ENCODE measurements at places on chromosomes 5 and 9.

DNA sequence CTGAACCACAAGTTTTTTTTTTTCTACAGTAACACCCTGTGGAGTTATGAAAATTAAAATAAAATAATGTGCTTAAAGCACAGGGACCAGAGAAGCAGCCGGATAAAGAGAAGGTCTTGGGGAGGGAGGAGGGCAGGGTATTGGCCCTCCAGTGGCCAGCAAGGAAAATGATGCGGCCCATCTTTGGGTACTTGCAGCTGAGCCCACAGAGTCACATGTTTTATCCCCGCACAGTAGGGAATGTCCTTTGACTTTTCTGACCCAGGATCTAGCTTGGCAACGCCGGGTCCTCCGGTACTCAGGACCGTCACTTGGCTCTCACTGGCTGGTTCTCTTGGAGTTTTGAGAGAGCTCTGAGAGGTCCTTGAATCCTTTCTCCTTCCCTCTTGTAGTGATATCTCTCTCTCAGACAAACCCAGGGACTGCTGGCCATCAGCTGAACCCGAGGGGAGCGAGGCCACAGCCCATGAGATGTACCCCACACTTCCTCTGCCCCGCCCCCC lies 35.3 kb upstream of the HSPA9 start:
- DNase-seq, result no peak

GRCh38 chr9:81559709-81560108 lies 129.6 kb downstream of the TLE1 start:
- no peak for DNase-seq

DNA sequence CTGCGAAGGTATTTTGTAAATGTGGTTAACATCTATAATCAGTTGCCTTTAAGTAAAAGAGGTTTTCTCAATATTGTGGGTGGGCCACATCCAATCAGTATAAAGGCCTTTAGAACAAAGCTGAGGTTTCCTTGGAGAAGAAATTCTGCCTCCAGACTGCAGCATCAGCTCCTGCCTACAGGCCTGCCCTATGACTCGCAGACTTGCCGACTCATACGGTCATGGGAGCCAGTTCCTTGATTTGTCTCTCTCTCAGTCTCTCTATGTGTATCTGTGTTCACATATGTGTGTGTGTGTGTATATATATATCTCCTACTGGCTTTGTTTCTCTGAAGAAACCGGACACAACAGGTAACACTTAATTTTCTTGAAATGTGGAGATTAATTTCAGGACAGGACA lies 45.3 kb downstream of the SLC36A1 start:
- no peak for DNase-seq

DNA sequence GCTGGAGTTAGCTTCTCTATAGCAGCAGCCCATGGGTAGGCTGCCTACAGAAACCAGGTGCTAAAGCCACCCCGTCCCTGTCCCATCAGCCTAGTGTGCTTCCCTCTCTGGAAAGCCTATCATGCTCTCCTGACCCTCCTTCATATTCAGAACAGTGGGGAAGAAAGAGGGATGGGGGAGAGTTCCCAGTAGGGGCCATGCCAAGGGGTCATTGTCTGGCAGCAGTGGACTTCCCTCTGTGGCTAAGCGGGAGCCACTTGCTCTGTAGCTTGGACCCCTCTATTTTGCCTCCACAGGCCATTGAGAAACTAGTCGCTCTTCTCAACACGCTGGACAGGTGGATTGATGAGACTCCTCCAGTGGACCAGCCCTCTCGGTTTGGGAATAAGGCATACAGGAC lies 17.5 kb downstream of the PTPA start:
- DNase-seq, result no peak

DNA sequence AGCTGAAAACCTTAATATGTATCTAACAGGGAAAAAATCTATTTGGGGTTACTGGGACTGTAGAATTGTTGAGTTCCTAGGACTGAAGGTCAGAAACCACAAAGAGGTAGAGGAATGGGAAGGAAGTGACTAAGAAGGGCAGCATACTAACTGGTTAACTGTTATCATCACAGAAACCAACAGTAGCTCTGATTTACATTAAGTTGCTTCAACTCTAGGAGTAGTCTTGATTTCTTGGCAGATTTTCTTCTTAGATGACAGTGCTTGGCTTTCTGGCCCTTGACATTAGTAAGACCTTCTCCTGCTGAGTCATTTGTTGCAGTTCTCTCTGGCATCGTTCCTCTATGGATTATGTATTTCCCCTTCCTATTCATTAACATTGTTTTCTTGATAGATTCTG lies 116.1 kb upstream of the RASA1 start:
- DNase-seq, result no peak

DNA sequence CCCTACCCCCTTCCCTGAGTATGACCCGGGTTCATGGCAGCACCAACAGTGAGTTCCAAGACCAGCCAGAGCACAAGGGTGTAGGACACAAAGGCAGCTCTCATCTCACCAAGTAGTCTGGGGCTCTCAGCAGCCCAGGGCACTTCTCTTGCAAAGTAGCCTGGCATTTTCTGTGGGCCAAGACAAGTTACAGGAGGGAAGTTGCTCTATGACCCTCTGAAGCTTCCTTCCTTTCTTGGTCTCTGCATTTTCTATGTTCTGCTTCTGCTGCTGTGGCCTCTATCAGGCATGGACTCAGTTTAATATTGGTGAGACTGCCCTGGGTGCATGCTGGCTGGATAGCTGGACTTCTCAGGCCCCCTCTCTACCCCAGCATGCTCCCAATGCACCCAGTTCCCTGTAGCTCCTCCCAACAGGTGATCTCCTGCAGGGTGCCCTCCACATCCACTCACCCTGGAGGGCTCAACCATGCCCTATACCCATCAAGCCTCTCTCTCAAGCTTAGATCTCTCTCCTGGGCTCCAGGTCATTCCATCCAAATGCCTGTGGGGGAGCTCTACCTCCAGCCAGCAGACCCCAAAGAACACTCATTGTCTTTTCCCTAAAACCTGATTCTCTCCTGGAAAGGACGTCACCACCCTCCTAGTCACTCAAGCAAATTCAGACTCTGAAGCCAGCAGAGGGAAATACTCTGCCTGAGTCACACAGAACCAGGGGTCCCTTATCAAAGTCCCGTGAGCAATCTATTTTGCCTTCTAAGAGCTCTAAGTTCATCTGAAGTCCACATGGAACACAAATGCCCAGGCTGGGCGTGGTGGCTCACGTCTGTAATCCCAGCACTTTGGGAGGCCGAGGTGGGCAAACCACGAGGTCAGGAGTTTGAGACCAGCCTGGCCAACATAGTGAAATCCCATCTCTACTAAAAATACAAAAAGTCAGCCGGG lies 13.8 kb downstream of the TBC1D2 start:
- DNase-seq, result no peak

DNA sequence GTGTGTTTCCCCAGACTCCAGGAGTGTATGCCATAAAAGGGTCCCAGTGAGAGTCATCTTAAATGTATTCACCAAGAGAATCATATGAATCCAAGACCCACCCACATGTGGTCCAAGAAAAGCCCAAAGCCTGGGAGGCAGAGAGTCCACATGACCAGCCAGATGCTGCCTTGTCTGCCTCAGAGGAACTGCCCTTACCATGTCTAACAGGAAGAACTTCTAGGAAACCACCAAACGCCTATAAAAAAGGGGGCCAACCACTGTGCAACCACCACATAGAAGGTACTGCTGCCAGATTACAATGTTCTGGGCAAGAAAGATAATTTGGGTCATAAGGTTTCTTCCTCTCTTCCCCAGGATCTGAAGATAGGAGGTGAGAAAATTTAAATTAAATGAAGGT lies 129.8 kb upstream of the SLC24A2 start:
- no peak for DNase-seq

DNA sequence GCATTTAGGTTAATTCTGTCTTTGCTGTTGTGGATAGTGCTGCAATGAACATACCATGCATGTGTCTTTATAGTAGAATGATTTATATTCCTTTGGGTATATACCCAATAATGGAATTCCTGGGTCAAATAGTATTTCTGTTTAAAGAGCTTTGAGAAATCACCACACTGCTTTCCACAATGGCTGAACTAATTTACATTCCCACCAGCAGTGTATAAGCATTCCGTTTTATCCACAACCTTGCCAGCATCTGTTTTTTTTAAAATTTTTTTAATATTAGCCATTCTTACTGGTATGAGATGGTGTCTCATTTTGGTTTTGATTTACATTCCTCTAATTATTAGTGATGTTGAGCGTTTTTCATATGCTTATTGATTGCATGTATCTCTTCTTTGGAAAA lies 15.5 kb upstream of the TARS1 start:
- no peak for DNase-seq

- no peak for DNase-seq
These were observed 55.7 kb upstream of the SYNPO start for GRCh38 chr5:150584556-150585335.

DNA sequence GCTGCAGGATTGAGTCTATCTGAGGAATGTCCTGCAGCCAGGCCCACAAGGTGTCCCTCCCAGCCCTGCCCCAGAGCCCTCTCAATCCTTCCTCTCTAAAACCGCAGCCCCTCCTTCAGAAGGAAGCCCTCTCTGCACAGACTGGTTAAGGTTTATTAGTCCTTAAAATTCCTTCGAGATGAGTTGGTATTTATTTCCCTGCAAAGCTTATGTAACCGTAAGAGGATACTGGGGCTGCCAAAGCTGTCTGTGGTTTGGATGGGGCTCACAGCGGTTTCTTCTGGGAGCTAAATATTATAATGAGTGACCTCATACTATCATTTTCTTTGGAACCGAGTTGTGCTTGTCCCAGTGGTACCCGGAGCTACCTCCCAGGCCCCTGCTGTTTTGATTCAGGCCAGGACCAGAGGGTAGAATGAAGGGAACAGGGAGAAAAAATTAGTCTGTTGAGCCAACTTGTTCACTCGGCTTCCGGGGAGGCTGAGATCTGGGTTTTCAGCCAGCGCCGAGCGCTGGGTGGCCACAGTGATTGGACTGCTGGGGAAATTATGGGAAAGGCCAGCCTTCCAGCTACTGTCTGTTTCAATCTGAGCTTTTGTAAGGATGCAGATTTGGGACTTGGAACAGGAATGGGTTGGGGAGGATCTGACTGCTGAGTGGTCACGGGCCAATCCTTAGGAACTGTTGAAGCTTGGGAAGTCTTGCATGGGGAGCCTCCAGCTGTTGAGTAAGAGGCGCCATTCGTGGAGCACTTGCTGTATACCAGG lies 107.5 kb downstream of the NDFIP1 start:
- no peak for DNase-seq

GRCh38 chr9:87464992-87465378 lies 32.7 kb upstream of the DAPK1 start:
- DNase-seq, result no peak

DNA sequence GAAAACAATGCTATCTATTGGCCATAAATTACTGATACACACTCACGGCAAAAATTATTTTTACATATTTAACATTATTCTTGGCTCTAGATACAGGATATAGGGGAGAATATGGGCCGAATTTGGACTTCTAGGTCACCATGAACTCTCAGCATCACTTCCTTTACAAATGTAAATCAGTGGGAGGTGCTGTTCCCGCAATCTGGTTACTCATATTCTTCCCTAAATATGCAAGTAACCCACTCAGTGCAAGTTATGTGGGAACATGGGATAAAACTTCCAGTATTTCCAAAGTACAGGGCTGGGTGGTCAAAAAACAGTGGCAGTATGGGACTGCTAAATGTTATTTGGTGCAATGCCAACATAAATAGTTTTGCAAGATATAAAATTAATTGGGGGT lies 145.6 kb downstream of the PPP2R2B start:
- no peak for DNase-seq

DNA sequence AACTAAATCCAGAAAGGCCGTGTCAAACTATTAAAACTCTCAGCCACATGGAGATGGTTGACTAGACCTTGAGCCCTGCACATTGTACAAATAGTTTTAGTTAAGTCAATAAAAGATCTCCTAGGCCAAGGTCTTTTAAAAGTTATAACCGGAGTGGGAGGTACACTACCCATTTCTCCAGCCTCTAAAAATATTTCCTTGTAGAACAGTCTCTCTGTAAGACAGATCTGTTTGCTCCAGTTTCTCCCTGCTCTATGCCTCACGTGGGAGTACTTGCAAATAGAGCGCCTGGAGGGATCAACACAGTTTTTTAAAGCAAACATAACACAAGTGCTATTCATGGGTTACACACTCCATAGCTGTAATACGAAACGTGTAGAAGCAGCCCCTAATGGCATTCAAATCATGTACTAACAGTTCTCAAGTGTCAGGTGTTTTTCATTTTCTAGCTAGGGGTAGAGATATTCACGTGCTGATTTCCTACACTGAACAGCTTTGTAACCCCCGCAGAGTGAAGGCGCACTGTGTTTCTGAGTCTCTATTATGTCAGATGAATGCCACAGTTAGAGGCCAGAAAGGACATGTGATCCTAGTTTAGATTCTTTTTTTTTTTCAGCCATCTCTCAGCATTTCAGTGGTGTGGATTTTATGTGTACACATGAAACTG lies 703.4 kb upstream of the GRAMD2B start:
- DNase-seq, result no peak

GRCh38 chr5:8493176-8493575 lies 624.2 kb downstream of the MTRR start:
- DNase-seq, result no peak

DNA sequence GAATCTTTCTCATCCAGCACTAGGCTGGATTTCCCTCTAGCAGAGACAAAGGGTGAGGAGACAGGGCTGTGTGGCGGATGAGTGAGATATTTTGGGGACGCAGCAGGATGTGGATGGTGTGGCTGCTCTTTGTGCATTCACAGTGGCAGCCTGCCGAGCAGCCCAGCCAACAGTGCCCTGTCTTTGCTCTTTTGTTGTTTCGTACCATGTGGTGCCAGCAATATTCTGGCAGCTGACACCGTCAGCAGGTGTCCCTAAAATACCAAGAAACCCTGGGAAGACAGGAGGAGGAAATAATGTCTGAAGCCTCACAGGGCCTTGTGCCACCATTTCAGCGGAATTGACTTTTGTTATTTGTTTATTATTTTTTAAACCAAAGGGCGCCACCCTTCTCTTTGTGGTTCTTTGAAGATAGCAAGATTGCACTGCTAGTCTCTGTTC lies 141.4 kb downstream of the CCDC192 start:
- no peak for DNase-seq

DNA sequence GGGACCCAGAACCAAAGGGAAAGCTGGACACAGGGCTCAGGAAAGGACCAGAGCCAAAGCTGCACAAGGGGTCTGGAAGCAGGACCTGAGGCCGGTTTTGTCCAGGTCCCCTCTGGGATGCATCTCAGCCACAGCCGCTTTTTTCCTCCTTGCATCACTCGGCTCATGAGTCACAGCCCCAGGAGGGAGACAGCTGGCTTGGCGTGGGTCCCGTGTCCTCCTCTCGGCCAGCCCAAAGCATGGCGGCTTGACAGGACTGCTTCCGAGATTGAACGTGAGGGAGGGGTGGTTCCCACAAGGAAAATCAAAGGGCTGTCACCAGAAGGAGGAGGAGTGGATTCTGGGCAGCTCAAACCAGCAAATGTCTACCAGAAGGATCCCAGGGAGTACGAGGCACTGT lies 56.7 kb upstream of the CPLX2 start:
- DNase-seq, result no peak

DNA sequence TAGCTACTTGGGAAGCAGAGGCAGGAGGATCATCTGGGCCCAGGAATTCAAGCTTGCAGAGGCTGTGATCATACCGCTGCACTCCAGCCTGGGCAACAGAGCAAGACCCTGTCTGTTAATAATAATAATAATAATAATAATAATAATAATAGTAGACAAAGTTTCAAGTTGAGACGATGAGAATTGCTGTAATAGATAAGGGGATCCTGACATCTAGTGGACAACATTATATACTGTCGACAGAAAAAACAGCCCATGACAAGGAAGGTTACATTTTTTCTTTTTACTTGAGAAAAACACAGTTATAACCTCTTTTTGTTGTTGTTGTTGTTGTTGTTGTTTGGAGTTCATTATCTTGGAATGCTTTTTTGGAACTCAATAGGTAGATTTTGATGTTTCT lies 35.3 kb downstream of the NDFIP1 start:
- DNase-seq, result peak; percentile 73
